ENCODE measurements at places on chromosomes 4 and X.

DNA sequence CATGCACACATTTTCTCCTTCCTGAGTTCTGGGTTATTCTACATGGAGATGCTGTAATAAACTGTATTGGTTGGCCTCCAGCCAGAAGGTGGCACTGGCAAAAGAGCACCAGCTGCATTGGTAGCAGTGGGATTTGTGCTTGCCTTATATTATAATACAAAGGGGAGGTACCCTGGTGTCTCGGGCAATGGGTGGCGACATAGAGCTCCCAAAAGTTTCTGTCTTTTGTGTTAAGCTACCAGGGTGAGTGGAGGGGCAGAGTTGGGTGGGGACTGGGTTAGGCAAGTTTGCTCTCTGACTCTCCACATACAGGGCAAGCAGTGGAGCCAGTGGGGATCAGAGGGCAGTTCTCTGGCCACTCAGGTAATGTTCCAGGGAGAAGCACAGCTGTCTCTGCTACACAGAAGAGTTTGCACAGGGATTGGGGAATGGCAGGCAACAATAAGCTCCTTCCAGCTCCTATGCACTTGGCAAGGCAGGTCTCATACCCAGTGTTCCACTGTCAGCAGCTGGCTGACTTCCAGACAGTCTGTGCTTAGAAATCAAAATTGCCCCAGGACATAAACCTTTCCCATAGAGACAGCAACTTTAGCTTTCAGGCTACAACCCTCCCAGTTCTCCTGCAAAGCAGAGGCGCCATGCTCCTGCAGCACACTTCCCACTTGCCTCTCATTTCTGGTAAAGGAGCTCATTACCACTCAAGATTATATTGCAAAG lies 463.9 kb upstream of the PCDH7 start:
- DNase-seq, result no peak

DNA sequence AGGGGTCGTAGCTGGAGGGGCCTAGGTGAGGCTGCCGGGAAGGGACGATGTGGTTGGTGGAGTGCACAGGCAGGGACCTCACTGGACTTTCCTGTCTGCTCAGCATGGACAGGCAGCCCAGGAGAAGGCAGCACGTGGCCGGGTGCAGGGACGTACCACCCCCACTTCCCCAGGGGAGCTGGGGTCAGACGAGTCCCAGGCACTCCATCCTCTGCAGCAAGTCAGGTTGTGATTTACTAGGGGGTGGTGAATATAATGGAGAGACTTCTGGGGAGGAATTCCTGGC lies 1.5 kb upstream of the CTBP1 start:
- no peak for DNase-seq

DNA sequence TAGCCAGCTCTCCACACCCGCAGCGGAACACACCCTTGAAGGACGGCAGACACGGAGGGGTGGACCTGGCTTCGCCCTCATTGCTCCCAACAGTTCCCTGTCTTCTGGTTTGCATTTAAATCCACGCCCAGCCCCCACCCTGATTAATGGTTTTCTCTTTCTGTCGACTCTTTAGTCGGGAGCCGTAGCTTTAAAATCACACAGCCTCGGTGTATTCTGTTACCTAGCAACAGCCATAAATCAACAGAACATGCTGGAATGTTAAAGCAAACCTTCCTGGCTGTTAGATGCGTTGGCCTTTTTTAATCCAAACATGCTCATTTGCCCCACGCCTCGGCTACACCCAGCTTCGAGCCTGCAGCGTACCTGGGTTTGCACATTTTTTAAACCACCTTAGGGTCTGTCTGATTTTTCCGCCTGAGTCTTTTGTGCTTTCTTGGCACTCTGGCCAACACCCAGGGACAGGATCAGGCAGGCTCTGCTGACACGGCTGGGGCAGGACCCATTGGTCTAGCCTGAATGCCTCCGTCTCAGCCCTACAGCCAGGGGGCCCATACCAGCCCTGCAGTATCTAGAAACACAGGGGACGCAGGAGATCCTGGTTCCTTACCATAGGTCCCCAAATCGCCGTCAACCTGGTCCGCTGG lies 21.4 kb upstream of the PPP2R2C start:
- DNase-seq, result no peak

DNA sequence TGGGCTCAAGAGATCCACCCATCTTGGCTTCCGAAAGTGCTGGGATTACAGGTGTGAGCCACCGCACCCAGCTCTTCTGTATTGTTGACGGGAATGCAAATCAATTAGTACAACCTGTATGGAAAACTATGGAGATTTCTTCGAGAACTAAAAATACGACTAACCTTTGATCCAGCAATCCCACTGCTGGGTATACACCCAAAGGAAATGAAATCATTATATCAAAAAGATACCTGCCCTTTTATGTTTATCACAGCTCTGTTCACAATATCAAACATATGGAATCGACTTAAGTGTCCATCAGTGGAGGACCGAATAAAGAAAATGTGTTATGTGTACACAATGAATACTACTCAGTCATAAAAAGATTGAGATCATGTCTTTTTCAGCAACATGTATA lies 49.3 kb downstream of the ELOVL6 start:
- DNase-seq, result no peak

DNA sequence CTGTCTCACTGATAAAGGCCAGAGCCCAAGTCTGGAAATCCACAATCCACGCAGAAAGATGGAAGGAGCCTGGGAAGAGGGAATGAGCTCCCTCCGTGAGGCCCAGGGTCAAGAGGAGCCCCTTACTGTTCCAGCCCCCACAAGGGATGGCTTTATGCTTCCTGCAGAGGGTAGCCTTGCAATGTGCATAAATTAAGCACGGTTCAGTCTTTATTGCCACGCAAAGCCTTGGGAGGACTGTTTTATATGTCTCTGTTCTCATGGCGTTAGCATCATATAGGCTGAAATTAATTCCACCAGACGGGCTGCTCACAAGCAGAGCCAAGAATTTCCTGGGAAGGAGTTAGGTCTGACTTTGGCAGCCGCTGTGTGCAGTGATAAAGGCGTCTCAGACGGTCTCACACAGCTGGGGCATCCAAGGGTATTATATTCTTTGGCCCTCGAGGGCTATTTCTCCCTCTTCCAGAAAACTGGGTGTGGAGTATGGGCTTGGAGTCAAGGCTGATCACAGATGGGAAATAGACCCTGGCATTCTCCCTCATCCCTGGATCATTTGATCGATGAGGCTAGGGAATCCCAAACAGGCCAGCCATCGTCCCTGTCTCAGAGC lies 38.5 kb downstream of the CYTL1 start:
- DNase-seq, result no peak

DNA sequence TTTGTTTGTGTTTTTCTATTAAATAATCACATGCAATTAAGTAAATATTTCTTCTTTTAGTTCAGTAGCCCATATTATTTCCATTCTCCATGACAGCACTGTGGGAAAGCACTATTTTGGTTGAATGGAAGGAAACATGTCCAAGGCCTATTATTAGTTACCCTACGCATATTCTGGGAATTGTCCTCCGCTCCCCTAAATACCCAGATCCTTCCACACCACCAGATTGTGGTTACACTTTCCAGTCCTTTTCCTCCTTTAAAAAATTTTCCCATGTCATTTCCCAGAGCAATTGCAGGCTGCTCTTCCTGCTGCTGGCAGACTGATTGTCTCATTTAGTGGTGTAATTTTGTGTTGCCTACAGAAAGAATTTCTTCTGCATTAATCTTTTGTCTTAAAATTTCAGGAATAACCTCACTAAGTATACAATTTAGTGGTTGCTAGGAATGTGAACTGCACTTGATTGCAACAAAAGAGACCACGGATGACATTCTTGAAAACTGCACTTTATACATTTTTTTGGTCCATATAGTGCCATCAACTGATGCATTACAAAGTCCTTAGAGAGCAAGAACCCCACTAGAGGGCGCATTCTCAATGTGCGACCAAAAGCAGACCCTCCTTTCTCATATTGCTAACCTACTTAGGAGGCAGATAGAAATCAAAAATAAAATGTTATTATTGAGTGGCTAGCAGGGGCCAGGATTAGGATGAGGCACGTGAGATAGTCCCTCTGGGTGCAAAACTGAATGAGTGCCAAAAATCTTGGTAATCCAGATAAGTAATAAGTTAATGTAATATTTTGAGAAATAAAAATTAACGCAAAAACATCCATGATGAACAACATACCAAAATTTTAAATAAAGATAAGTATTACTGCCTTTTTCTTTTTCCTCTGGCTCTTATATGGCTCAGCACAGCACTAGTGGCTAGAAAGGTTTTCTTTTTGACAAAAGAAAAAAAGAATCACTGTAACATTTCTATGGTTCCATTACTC lies 98.8 kb upstream of the IQCM start:
- DNase-seq, result no peak

- no peak for DNase-seq
Measured at GRCh38 chr4:120694973-120695372, 227.6 kb downstream of the PRDM5 start.

DNA sequence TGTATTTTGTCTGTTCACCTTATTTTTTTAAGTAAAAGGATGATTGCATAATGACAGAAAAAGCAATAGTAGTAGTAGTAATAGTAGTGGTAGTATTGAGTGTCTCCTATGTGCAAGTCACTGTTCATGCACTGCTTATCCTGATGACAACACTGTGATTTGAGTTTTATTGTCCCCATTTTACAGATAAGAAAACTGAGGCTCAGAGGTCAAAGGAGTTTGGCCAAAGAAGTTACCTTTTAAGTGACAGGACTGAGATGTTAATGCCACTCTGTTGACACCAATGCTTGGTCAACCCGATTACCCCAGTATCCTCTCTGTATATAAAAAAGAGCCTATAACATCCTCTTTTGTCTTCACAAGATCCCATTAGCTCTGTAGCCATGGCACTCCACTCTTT lies 100.5 kb upstream of the FRMPD3 start:
- DNase-seq, result no peak

GRCh38 chrX:29721152-29721551 lies 494.2 kb upstream of the MAGEB2 start:
- no peak for DNase-seq

GRCh38 chr4:105060628-105061027 lies 86.0 kb upstream of the TET2 start:
- DNase-seq, result no peak

DNA sequence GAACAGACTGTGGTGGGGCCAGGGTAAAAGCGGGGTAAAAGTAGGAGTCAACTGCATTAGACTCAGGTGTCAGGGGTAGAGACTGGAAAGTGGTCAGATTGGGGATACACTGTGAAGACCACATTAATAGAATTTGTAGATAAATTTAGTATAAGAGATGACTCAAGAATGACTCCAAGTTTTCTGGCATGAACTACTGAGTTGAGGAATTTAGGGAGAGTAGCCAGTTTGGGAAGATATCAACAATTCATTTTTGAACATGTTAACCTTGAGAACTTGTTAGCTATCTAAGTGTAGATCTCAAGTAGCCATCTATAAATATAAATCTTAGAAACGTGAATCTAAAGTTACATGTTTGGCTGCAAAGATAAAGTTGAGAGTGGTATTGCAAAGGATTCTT lies 206.9 kb upstream of the HCCS start:
- DNase-seq, result no peak

GRCh38 chr4:23023121-23023520 lies 330.4 kb downstream of the GBA3 start:
- DNase-seq, result no peak

- DNase-seq, result no peak
Measured at GRCh38 chr4:81912376-81913030, 440.8 kb upstream of the RASGEF1B start.

DNA sequence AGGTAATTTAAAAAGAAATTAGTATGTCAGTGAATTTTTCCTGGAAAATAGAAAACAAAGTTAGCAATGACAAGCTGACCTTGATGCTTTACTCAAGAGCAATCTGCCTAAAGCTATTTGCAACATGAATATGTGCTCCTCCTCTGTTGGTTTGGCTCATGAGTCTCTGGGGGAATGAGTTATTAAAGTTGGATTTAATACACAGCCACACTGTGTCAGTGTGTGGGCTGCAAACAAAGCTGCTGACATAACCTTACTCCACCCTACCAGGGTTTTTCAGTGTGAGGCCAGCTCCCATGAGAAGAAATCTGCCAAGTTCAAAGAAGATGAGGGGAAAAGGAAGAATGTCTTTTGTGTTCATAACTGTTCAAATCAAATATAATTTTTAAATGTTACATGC lies 280.5 kb downstream of the TLL1 start:
- no peak for DNase-seq

DNA sequence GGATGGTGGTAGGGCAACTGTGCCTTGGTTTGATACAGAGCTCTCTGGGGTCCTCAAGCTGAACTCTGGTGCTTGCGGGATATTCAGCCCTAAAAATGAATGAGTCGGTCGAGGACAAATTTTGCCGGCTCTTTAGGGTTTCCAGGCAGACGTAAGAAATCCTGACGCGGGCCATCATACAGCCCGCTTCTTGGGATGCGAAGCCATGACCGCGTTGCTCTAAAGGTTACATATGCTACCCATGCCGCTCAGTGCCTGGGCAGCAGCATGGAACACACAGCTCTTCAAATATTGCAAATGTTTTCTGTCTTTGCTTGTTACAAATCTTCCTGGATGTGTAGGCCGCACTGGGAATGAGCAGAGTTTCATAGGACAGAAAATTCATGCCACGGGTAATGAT lies 55.6 kb downstream of the NBDY start:
- DNase-seq, result no peak

- DNase-seq, result no peak
Measured at GRCh38 chr4:150069353-150069752, 8.9 kb upstream of the DCLK2 start.

GRCh38 chr4:47543331-47543730 lies 58.3 kb downstream of the ATP10D start:
- DNase-seq, result no peak

DNA sequence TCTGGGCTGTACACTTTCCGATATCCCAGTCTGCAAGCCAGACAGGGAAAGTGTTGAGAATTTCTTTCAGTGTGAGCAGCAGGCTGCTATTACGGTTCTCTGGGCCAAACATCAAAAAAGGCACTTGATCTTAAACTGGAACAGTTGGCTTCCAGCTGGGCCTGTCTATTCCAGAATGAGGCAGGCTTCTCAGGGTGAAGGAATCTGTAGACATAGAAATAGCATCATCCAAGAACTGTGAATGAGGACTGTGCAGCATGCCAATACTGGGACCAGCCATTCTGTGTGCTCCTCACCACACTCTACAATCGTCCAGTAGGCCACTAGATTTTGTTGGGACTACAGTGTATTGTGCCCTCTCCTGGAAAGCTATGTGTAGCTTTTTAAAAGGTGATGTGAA lies 31.1 kb downstream of the ART3 start:
- DNase-seq, result no peak

DNA sequence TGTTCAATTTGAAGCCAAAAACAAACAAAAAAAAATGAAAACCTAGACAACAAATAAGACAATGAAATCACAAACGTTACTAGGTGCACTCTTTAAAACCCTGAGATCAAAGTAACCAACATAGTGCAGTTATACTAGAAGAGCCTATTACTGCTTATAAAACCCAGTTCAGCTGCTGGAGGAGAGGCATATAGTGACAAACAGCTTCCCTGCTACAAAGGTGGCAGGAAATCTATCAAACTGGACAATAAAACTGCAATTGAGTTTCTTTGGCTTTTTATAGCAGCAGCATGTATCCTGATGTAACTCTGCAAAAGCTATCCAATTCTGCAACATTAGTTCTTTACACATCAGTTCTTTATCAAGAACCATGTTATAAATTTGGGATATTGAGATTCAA lies 155.6 kb downstream of the LRBA start:
- no peak for DNase-seq
